ENCODE measurements at places on chromosomes 2 and 18.

- DNase-seq: peak; percentile 30
Measured at GRCh38 chr18:48875942-48876511, 74.7 kb downstream of the SMAD7 start.

DNA sequence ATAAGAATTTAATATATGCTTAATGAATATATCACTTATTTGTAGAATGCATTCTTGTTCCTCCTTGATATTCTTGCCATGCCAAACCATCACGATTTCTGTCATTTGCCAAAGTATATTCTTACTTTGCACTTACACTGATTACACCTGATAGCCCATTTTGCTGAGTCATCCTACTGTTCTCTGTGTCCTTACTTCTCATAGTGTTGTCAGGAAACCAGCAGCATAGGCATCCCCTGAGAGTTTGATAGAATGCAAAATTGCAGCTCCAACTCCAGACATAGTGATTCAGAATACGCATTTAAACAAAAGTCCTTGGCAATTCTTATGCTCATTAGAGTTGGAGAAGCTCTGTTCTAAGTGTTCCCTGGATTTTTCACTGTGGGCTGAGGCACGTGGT lies 687.1 kb downstream of the DPP10 start:
- DNase-seq: no peak

DNA sequence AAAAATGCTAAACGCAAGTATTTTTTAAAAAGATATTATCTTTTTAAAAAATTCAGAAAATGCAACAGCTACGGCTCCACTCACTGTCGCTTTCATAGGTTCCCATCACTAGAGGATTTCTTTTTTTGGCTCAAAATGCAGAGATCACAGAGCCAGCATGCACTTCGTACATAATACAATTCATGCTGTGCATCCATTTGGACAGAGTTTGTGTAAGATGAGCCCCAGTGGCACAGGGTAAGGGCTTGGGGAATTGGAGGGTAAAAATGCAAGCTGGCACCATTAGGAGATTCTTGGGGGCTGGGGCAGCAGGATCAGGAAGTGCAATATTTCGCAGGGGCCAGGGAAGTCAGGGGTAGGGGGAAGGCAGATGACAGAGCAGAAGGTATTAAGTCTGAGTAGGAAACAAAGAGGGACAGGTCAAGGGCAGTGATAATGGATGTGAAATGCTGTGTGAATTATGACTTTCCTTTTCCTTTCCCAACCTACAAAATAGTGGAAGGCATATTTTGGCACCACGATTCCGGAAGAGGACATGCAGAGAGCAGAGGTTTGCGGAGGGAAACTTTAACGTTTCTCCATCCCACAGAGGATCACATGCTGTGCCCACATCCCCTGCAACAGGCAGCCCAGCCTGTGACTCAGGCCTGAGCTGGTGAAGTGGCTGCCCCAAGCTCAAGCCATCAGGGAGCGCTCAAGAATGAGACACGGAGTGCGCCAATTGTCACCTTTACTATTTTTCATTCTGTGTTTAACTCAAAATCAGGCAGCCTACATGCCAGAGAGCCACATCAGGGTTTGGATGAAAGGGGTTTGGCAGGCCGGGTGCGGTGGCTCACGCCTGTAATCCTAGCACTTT lies 4.7 kb downstream of the CAPG start:
- DNase-seq: peak; percentile 80

- DNase-seq: no peak
Measured at GRCh38 chr2:136067459-136067858, 50.5 kb downstream of the CXCR4 start.

DNA sequence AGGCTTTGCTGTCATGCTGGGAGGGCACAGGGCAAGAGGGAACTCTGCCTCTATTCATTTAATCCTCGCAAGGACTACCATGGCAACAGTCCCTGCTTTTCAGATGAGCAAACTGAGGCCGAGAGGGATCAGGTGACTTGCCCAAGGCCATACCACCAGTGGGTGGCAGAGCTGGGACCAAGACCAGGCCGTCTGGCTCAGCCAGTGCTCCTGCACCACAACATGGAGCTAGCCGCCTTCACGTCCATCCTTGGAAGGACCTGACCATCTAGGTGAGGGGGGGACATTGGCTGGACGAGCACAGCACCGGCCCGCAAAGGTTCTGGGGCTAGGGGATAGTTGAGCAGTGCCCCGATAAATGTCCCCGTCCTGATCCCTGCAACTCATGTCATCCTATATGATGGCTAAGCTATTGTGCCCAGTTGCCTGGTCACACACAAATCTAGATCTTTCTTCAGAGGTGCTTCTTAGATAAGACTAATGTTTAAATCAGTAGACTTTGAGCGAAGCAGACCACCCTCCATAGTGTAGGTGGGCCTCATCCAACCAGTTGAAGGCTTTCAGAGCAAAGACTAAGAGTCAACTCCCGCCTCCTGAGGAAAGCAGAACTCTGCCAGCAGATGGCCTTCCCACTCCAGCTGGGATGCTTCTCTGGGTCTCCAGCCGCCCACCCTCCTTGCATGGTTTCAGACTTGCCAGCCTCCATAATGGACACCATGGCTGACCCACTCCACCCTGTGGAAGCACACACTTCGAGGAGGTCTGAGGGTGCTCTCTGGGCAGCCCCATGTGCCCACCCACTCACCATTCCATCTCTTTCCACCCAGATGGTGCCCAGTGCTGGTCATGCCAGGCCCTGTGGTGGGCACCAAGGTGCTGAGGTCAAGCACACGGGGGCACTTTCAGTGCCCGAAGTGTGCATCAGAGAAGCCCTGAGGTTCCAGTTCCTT lies 214.8 kb upstream of the RAB6C start:
- DNase-seq: no peak

GRCh38 chr2:108417254-108417653 lies 31.8 kb upstream of the GCC2 start:
- peak; percentile 19 for DNase-seq

DNA sequence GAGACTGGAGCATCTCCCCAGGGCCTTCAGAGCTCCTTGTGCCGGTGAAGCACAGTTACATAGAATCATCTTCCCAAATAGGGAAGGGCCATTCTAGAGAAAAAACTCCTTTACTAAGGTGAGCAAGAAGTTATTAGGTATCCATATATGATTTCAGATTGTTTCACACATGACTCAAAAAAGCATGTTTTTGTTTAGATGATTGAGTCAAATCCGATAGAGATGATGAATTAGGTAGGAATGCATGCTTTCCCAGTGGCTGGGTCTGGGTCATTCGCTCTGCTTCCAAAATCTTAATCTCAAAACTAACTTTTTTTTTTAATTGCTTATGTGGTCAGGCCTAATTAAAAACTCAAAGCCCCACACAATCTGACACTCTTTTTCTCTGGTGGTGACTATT lies 3.8 kb downstream of the NT5C1B start:
- DNase-seq: no peak

DNA sequence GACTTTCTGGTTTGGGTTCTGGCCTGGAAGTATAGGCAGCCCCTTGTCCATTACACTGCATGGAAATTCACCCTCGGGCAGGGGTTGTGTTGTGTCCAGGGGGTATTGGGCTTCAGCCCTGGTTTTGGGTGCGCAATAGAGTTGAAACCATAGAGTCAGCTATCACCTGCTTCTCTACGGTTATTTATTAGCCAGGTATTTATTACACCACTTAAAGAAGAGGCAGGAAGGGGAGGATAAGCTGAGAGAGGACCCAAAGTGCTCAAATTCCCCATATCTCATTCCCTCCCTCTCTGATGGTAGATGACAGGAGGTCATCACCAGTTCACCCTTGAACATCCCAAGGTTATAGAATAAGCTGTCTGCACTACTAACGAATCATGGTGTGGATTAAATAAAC lies 133.4 kb downstream of the HRH4 start:
- DNase-seq: no peak

- DNase-seq: no peak
Measured at GRCh38 chr2:26537069-26537825, 59.3 kb upstream of the OTOF start.

- no peak for DNase-seq
Measured at GRCh38 chr2:159804941-159805340, 6.9 kb upstream of the CD302 start.

DNA sequence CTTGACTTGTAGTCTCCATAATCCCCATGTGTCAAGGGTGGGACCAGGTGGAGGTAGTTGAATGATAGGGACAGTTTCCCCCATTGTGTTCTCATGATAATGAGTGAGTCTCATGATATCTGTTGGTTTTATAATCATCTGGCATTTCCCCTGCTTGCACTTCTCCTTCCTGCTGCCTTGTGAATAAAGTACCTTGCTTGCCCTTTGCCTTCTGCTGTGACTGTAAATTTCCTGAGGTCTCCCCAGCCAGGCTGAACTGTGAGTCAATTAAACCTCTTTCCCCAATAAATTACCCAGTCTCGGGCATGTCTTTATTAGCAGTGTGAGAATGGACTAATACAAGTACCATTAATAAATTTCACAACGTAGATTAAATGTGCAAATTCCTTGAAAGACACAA lies 102.3 kb upstream of the EPB41L5 start:
- no peak for DNase-seq

- no peak for DNase-seq
Measured at GRCh38 chr2:238174291-238174690, 15.5 kb downstream of the ERFE start.

DNA sequence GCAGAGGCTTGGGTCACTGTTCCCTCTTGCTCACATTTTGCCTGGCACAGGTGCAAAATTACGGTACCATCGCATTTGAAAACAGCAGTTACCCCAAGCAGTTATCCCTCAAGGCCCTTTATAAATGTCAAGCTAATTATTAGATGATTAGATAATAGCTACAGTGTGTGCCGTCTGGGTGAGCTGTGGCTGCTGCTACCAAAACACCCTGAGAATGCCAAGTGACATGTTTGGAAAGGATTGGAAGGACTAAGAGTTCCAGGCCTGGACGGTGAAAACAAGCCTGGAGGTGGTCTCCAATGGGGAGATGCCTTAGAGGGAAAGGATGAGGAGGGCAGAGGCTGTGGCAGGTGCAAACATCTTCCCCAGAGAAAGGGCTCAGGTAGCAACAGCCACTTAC lies 120.6 kb downstream of the CAPN13 start:
- DNase-seq: no peak

GRCh38 chr2:193679847-193680246 lies 1485.1 kb upstream of the TMEFF2 start:
- no peak for DNase-seq

DNA sequence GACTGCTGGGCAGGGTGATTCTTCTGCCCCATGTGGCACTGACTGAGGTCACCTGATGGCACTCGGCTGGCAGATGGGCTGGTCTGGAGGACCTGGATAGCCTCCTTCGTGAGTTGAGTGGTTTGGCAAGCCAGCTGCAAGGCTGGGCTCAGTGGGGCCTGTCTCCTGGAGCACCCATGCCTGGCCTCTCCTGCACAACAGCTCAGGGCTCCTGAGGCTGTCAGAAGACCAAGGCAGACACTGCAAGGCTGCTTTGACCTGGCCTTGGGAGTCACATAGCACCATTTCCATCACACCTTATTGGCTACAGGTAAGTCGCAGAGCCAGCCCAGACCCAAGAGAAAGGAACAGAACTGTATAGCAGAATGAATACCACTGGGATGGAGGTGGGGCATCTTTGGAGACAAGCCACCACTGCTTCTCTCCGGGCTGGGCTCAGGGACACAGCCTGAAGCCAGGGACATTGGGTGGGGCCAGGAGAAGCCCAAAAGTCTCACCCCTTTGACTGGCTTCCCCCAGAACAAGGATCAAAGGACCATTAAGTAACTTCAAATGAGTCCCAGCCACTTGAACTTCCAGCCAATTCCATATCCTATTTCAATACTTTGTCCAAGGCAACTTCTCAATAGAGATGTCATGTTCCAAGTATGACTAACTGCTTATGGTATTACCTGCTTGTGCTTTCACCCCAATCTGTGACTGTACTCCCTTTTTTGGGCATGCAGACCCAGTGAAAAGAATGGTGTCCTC lies 156.3 kb downstream of the CABLES1 start:
- DNase-seq: no peak

DNA sequence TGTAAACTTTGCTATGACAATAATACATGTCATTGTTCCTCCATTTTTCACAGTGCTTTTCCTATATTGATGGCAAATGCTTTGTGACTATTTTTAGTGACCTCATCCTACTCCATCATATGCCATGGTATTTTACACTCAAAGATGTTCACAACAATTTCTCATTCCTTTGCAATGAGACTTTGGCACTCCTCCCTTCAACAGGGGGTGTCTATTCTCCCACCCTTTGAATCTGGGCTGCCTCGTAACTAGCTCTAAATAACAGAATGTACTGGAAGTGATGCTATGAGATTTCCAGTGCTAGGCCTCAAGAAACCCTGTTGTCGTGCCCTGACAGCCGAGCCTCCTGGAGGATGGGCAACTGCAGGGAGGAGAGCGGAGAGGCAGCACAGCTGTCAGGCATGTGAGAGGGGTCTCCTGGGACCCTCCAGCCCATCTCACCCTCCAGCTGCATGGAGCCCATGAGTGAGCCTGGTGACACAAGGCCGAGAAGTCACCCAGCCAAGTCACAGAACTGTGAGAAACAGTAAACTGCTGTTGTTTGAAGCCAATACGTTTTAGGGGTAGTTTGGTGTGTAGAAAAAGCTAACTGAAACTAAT lies 103.1 kb upstream of the APCDD1 start:
- no peak for DNase-seq

DNA sequence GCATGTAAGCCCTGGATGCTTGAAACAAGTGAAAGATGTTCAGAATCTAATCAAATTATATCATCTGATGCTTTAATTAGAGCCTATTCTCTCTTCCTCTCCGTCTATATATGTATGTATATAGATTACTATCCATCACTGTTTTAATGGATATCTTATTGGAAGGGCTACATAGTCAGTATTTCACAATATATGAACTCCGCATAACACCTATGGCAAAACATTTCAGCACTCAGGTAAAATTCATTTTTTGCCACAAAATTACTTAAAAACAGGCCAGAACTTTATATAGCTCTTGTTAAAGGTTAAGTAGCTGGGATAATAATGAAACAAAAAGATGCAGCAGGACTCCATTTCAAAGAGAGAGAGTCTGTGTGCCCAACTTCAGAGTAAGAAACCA lies 1.2 kb downstream of the PJVK start:
- DNase-seq: no peak

DNA sequence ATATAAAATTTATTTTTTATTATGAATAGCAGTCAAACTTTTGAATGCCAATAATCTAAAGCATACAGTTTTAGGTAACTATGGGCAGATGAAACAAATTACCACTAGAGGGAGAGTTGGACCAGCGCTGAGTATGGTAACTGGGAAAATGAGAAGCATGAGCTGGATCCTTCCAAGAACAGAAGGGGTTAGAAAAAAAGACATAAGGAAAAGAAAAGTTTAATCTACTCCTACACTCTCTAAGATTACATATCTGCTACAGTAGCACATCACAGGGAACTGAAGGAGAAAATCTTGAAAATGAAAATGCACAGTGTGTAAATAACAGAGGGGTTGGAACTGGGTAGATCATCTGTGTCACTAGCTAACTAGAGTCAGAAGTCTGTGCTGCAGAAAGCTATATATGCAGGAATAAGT lies 15.5 kb downstream of the REG3G start:
- peak; percentile 22 for DNase-seq

- no peak for DNase-seq
Measured at GRCh38 chr2:181185948-181186347, 205.5 kb downstream of the UBE2E3 start.

GRCh38 chr2:45713591-45713990 lies 62.1 kb downstream of the PRKCE start:
- DNase-seq: no peak

- no peak for DNase-seq
Measured at GRCh38 chr2:237055386-237056100, 30.1 kb upstream of the COPS8 start.

- no peak for DNase-seq
Measured at GRCh38 chr18:6793986-6794385, 64.5 kb downstream of the ARHGAP28 start.
